HuH-7 (cell line): ENCODE measurements at places on chromosomes 7 and 10.

GRCh38 chr7:2968616-2969397 is 74.9 kb downstream of the CARD11 start:
- DNase-seq, result no peak

DNA sequence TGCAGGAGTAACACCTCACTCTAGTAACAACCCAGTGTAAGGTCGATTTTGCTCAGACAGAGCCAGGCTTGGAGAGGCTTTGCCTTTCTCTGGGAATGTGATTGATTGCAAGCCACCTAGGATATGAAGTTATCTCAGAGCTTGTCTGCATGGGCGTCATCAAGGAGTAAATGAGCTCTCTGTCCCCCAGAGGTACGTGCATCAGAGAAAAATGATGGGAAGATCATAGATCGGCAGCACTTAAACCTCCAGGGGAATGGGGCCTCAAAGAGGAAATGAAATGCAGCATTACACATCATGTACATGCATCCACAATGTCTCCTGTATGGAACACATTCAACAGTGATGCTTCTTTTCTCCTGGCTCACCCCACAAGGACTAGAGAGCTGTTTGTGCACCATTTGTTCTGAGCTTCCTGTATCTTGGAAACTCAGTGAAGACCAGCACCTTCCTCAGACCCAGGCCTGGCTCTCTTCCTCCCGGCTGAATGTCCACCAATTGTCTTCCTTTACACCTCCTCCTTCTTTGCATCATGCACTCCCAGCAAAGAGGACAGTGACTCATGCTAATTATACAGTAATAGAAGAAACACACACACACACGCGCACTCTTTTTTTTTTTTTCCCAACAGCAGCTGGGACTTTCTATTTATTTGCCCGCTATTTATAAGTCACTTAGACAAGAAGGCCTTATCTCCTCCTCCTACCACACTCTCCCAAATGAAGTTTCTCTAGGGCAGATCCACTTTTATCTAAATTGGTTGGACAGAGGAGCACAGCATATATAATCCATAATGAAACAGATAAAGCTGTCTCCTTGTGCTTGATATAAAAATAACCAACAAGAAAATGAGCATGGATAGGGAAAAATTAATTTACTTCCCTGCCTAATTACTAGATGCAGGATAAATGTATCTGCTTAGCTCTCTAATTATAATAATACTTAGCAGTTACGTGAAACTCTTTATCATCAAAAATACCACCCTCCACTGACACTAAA is 990.7 kb downstream of the CCSER2 start:
- no peak for DNase-seq

DNA sequence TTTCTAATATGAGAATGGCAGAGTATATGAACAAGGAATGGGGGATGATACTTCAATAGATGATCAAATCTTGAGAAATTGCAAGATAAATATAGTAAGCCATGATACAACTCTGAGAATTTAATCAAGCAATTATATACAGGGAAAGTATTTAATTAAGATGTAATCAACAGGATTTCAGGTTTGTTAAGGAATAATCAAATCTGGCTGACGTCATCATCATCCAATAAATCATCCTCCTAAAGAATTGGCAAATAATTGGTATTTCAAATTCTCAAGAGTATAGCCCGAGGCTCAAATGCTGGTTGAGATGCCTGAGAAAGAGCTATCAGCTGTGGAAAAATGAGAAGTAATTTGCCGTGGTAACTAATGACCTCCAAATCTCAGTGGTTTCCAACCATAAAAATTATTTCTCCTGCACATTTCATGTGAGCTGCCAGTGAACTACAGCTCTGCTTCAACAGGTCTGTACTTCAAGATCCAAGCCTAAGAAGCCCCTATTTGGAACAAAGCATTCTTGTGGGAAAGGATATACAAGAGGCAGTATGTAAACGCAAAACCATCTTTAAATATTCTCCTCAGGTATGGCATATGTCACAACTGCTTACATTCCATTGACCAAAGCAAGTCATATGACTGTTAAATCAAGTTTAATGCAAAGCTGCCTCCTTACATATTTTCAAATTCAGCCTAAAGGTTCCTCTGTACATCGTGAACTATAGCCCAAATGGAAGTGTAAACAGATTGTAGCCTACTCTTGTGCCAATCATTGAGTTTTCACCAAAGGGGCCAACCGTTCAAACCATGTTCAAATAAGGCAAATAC is 503.0 kb downstream of the KIF20B start:
- DNase-seq, result no peak

- DNase-seq, result no peak
Observed at GRCh38 chr7:22563621-22564241, 63.7 kb upstream of the STEAP1B start.

- DNase-seq, result no peak
Observed at GRCh38 chr10:86359111-86359510, 7.5 kb downstream of the GRID1 start.

DNA sequence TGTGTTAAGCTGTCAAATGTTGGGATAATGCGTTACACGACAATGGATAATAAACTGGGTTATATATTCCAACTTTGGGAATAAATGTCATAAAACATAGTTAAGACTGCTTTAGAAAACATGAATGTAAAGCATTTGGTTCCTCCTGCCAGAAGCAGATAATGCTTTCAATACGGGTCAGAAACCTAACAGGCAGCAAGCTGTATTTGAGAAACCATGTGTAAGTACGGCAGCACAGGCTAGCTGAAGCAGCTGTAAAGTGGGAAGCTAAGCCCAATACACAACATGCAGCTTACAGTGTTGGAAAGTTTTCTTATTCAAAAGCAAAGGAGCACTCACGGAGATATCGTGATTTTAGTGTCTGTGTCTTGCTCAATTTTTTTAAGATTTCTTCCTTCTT is 46.5 kb downstream of the MALSU1 start:
- no peak for DNase-seq

- DNase-seq, result no peak
Observed at GRCh38 chr10:92552310-92552709, 21.6 kb downstream of the IDE start.

DNA sequence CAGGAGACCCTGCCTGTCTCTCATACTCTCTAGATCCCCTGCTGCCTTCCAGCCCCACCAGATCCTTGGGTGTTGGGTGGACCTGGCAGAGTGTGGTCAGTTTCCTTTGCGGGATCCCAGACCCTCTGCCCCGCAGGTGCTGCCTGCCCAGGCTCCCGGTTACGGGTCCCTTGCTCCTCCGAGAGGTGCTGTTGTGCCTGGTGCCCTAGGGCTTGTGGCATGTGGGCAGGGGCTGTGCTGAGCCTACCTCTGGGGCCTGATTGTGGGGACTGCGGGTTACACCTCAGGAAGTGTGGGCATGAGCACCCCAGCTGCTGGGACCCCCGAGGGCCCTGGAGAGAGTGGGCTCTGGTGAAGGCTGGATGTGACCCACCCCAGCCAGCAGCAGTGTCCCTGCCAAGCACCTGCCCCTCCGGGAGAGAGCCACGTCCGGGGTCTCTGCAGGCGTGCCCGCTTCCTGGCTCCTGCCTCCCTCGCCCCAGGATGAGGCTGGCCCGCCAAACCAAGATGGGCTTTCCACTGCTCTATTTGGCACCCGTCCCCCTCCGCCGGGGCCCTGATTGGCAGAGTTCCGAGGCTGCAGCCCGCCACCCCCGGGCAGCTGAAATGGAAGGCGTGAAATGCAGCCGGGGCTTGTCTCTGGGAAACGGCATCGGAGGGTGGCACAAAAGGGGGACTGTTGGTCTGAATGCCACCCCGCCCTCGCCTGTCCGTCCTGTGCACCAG is 17.0 kb downstream of the CLIP2 start:
- no peak for DNase-seq

GRCh38 chr7:35021445-35021844 is 15.8 kb downstream of the DPY19L1 start:
- DNase-seq, result no peak

DNA sequence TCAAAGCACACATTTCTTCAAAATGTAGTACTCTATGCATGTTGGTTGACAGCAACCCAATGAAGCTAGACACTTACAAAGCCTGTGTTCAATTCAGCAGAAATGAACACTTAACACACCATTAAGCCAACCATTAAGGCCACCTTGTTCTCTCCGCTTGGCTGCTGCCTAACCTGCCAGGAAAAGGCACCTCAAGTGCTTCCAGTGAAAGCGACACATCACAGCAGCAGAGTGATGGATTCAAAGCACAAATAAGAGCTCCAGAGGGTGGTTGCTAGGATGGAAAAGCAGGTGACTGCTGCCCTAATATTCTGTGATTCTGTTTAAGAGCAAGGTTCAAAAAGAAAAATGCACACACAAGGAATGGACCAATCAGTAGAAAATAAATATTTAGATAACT is 81.5 kb upstream of the GNAI1 start:
- no peak for DNase-seq

- peak; percentile 10 for DNase-seq
Observed at GRCh38 chr10:50937230-50937907, 51.9 kb upstream of the A1CF start.

GRCh38 chr7:135685306-135686084 is 23.2 kb downstream of the STMP1 start:
- DNase-seq, result no peak

DNA sequence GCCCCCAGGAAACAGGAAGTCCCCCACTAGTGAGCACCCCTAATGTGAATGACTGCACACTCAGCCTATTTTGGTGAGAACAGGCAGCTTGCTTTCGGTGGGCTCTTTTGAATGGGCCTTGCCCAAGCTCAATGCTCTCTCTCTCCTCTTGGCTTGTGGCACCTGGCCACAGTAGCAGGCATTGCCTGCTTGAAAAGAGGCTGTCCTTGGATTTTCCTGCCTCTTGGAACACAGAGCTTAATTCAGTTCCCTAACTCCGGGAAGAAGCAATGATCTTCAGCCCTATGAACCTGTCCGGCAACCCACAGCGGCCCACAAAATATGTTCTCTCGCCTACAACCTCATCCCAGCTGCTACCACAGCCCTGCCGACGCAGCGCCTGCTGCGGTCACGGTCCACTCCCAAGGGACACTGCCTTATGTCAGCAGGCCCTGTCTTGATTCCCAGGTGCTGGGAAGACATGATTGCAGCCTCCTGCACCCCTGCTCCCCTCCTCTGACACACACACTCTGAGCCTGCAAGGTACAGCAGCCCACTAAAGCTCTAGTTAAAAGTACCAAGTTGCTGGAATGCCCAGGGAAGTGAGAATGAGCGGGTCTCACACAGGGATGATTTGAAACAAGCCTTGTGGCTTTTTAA is 715.5 kb upstream of the GALNT17 start:
- DNase-seq, result no peak

GRCh38 chr10:86699125-86699524 is 30.8 kb downstream of the LDB3 start:
- no peak for DNase-seq

DNA sequence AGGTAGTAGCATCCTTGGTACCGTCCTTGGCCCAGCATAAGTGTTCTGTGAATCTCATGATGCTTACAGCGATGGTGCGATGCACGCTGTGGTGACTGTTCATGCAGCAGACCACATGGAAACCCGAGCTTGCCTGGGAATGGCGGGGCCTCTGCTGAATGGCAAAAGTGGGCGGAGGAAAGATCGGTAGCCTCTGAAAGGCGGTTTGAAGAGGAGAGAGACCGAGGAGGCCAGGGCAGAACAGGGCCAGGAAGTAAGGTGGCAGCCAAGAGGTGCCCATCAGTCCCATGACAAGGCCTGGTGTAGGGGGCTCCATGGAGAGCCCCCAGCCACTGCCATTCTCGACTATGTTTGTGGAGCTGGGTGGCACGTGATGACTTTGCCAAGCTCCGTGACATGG is 33.2 kb upstream of the CNPY1 start:
- DNase-seq, result no peak

- DNase-seq, result no peak
Observed at GRCh38 chr10:97483921-97484320, 14.3 kb downstream of the MMS19 start.

DNA sequence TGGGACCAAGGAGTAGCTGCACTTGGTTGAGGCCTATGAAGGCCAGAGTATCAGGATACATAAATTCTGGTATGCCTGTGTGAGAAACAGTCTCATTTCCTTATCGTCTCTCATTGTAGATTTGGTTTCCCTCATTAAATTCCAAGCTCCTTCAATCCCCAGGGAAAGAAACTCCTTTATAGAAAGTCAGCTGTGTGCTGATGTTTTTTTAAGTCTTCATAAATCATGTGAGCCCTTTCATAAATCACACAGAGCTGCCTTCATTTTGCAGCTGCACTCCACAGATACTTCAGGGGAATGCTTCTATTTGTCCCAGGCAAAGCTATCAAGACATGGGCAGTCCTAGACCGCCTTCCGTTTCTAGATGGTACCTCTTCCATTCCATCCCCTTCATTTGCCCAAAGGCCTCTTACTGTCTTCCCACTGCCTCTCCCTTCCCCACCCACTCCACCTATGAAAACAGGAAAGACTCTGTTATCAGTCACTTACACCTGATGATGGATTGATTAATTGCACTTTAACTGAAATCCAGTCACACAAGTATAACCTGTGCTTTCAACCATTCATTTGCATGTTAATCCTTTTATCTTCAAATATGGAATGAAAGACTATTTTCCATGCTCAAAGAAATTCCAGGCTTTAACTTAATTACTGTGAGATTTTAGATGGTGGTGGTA is 290.2 kb downstream of the C7orf25 start:
- no peak for DNase-seq

- no peak for DNase-seq
Observed at GRCh38 chr10:129870961-129871621, 93.0 kb downstream of the EBF3 start.

DNA sequence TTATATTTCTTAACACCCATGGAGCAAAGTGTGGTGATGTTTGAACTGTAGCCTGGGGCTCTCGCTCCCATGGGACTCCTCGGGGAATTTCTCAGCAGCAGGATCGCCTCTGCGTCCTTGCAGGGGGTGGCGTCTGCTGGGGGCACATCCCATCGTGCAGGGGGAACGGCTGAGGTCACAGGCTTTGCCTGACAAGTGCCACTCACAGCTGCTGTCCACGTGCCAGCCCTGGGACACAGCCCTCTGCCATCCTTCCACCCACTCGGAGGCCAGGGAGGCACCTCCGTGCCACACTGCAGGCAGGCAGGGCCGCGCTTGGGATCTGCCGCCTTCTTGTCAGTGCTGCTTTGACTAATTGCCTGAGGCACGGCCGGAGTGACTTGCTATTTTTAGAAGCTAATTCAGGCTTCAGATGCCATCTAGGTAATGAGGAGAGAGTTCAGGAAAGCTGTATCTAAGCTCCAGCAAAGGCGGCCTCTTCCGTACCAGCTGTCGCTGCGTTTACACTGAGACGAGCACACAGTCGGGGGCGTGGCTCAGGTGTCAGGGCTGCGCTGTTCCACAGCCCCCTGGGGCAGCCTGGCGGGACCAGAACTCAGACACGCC is 45.7 kb downstream of the PITRM1 start:
- no peak for DNase-seq

- DNase-seq, result no peak
Observed at GRCh38 chr10:11638055-11638698, 26.7 kb upstream of the USP6NL start.

GRCh38 chr10:109343293-109343692 is 580.0 kb downstream of the XPNPEP1 start:
- DNase-seq, result no peak

DNA sequence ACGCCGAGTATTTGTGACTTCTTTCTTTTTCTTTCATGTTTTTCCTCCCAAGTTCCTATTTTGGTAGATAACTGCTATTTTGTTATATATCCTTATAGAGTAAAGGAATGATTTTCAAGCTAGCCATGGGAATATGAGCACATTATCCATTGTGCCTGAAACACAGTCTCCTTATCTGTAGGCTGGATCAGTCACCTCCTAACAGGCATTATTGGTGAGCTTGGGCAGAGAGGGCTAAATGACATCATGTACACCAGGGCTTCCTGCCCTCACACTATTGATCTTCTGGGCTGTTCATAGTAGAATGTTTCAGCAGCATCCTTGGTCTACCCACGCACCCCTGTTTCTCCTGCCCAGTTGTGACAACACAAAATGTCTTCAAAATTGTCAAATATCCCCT is 88.1 kb upstream of the CTBP2 start:
- no peak for DNase-seq

GRCh38 chr10:70981936-70982335 is 93.6 kb upstream of the PCBD1 start:
- DNase-seq, result no peak
